ENCODE measurements at places on chromosomes 11 and 22.
A peak's percentile ranks its signal among the peaks of the same experiment; 100 is the strongest.

GRCh38 chr11:74735365-74735928 lies 4.2 kb upstream of the CHRDL2 start:
- no peak for DNase-seq

GRCh38 chr22:34620161-34620560 lies 445.8 kb upstream of the ISX start:
- DNase-seq = no peak

- no peak for DNase-seq
Measured at GRCh38 chr11:10608584-10608983, 40.1 kb upstream of the LYVE1 start.

GRCh38 chr11:69708736-69709401 lies 5.0 kb upstream of the FGF19 start:
- no peak for DNase-seq

DNA sequence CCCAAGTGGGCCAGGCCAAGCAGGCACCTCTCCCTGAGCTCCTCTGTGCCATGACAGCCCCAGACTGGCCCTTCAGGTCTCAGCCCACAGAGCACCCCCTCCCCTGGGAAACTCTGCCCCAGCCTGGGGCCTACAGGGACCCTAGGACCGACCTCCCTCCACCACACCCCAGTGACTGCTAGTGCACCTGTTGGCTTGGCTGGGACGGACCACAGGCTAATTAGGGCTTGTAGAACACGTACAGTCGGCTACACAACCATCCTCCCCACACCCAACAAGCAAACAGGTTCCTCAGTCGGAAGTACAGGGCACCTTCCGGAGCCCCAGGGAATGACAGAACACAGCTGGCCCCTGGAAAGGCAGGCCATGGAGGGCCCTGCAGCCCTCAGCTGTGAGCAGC lies 4.3 kb downstream of the SBF1 start:
- DNase-seq = no peak

DNA sequence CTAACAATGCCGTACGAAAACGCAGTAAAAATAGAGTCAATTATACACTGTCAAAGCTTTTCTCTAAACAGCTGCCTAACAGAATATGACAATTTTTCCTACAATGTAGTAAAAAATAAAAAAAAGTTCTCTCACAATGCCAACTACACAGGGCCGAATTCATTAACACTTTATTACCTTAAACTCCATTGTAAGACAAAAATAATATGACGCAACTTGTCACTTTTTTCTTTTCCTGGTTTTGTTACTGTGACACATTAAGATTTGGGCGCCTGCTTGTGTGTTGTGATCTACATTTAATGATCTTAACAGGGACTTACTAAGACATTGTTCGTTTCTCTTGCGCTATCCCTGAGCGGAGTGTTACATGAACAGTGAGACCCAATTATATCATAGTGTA lies 204.1 kb downstream of the INSC start:
- no peak for DNase-seq

DNA sequence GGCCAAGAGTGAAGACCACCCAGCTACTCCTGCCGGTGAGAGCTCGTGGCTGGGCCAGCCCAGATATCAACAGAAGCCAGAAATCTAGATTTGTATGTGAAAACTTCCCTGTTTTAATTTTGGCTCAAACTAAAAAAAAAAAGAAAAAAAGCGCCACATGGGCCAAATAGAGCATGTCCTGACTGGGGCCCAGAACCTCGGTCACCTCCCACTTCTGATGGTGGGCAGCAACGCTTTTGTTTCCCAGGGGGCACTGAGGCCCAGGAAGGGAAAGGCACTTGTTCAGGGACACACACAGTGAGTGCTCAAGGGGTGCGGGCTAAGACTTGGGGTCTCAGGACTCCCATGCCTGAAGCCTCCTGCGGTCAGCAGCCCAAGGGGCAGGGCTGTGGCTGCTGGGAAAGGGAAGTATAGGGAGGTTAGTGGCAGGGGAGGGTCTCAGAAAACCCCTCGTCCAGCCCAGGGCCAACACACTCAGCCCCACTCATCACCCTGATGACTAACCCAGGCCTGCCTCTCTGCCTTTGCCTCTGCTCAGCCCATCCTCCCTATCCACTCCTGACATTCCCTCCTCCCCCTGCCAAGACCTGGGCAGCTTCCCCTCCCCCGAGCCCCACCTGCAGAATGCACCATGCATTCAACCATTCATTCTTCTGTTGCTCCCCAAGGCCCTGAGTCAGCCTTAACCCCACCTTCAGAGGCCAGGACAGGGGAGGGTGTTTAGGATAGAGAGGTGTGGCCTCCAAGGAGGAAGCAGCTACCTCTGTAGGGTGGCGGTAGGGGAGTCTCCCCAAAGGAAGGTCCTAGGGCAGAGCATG lies 30.0 kb upstream of the TCF20 start:
- no peak for DNase-seq

DNA sequence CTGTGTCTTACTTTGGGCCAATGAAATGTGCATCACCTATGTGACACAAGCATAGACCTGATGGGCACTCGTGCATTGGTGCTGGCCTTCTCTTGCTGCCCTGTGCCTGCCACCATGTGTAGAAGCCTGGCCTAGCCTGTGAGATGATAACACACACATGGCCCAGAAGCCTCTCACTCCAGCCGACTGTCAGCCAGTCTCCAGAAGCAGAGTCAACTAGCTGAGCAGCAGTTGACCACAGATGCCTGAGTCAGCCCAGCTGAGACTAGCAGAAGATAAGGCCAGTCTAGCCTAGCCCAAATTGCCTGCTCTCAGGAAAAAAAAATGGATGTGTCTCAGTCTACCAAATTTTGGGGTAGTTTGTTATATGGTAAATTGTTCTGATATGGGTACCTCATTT lies 46.2 kb downstream of the CSNK2A3 start:
- no peak for DNase-seq

DNA sequence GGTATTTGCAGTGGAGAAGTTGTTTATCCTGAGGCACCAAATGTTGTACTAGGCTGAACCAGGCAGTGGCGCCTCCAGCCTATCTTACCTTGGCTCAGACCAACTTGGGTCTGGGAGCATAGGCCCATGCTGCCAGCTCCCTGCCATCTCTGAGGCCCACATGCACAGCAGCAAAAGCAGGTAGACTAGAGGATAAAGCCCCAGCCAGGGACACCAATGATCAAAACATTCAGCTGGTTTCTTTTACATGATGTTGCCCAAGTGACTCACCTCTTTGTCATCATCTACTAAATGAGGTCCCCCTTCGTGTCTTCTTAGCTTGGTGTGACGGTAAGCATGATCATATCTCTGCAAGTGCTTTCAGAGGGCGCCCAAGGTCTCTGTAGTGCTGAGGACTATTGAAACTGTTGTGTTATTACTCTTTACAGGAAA lies 112.1 kb upstream of the DRD2 start:
- DNase-seq = peak; percentile 6

DNA sequence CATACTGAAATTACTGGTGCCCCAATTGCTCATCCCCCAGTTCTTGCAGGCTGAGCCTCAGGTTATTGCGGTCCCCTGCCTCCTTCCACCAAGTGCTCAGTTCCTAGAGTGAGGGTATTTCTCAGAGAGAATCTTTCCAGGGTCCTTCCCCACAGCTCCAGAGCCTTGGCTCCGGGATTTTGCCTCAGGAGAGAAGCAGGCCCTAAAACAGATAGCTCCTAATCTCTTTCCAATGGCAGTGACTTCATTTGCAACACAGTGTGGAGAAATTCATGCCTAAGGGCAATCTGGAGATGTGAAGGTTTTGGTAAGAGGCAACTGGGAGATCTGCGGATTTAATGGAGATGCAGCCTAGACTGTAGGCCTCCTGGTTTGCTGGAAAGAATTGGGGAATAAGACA lies 2.9 kb downstream of the NF2 start:
- no peak for DNase-seq

DNA sequence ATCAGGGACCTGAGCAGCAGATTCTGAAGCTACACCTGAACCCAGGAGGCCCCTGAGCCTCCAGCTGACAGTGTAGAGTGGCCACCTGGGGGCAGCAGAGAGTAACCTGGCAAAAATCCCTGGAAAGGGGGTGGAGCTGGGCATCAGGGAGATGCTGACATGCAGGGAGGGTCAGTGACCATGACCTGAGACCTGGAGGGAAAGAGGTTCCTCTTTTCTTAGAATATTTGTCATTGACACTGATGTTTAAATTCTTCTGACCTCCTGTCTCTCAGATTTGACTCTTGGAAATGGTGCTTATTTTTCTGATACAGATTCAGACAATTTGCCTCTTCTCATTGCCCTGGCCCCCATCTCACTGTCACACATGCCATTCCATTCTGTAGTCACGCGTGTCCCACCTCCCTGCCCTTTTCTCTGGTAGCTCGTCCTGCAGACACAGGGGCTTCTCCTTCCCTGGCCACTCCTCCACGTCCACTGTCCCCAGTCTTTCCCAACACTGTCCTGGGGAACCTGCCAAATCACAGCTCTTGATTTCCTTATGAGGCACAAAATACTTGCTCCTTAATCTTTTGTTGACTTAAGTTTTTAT lies 117.2 kb upstream of the IGLL5 start:
- DNase-seq = peak; percentile 4

GRCh38 chr11:19225581-19225980 lies 15.2 kb downstream of the E2F8 start:
- DNase-seq = no peak

DNA sequence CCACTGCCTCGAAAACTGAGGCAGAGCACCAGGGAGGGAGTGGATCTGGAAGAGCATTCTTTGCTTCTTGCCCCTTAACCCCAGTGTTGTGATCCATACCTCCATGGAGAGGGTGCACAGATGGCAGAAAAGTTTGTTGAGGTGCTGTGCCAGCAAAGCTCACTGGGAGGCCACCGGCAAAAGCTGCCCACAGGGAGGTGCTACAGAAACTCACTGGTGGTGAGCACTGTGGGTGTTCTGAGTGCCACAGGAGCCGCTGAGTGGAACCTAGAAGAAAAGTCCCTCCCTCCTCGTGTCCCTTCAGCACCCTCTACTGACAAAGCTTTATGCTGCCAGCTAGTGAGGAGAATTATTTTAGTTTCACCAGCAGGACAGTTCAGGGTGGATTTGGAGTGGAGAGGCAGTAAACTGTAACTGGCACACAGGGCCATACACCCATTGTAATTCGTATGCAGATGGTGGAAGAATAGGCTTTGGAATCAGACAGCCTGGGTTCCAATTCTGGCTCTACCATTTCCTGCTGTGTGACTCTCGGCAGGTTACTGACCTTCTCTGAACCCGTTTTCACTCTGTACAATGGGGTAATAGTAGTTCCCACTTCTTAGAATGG lies 84.6 kb downstream of the SWAP70 start:
- DNase-seq = peak; percentile 81

Measured in astrocyte of the spinal cord (primary cell).